ENCODE measurements at places on chromosomes 2 and 18. TPM values are rescaled to one million over a fixed set of nuclear protein-coding genes. Genes with fewer than 3 reads are reported as not detected.

PRKD3 gene
- 21.8 TPM for total RNA-seq

DNA sequence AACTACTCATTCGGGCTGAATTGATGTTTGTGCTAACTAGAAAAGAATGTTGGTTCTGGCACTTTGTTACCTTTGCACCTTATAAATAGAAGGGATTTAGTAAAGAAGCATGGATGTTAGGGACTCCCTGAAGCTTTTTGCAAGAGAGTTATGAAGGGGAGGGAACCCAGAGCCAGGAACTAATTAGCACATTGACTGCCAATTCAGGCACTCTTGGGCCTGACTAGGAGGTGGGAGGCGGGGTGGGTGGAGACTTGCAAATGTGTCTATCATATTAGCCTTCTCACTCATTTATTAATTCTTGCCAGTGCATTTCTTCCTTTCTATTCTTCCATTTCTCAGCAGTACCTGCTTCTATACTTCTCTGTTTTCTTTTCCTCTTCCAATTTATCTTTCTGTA is 1022.4 kb downstream of the TMEM182 start:
- H3K4me1 ChIP-seq: no peaks in the 10 kb centered on the region
- no peaks in the 10 kb centered on the region for H3K36me3 ChIP-seq
- H3K27me3 ChIP-seq: no peaks in the 10 kb centered on the region
- no peak overlapping the region for H3K27ac ChIP-seq
- no peak overlapping the region for H3K4me3 ChIP-seq

DNA sequence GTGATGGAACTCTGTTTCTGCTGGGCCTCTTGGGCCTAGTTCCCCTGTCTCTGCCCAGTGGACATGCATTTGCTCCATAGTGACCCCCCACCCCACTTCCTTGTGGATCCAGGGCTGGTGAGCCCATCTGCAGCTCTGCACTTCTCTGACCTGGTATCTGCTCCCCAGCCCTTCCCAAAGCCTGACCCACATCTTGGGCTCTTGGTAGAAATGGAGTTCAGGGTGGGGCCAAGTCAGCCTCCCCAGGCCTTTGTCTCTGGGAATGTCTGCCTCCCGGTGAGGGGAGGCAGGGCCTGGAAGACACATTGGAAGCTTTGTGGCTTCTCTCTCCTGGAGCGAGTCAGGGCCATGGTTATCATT is 6.3 kb upstream of the TRAF3IP1 start:
- H3K27ac ChIP-seq: no peak overlapping the region
- no peak for DNase-seq
- H3K36me3 ChIP-seq: no peaks in the 10 kb centered on the region
- no peaks in the 10 kb centered on the region for H3K27me3 ChIP-seq
- H3K4me1 ChIP-seq: no peaks in the 10 kb centered on the region

DNA sequence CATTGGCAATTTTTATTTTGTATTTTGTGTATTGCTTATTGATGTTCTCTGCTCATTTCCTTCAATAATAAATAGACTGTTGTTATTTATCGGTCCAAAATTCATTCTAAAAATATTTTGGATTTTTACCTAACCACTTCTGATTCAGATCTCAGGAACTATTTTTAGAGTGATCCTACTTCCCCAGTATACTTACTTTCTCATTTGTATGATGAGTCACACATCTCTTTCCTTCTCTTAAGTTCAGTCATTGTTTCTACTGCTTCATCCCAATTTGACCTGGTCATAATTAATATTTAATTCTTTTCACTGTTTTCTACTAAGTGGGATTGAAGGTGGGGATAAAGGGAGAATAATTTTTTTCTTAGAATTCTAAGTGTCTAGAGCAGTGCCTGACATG is 75.1 kb downstream of the AGPS start:
- H3K4me3 ChIP-seq: no peak overlapping the region
- H3K36me3 ChIP-seq: no peaks in the 10 kb centered on the region
- H3K27me3 ChIP-seq: no peaks in the 10 kb centered on the region
- DNase-seq: no peak
- no peaks in the 10 kb centered on the region for H3K4me1 ChIP-seq

- DNase-seq: no peak
- no peaks in the 10 kb centered on the region for H3K27me3 ChIP-seq
- H3K4me3 ChIP-seq: peak overlapping the region; percentile 54
Observed at GRCh38 chr2:25340181-25340921, 1.4 kb downstream of the DNMT3A start.

- peaks cover 5% of the 10 kb centered on the region for H3K27me3 ChIP-seq
- H3K36me3 ChIP-seq: no peaks in the 10 kb centered on the region
- H3K27ac ChIP-seq: no peak overlapping the region
Observed at GRCh38 chr2:31236433-31237205, 2.7 kb downstream of the EHD3 start.

DNA sequence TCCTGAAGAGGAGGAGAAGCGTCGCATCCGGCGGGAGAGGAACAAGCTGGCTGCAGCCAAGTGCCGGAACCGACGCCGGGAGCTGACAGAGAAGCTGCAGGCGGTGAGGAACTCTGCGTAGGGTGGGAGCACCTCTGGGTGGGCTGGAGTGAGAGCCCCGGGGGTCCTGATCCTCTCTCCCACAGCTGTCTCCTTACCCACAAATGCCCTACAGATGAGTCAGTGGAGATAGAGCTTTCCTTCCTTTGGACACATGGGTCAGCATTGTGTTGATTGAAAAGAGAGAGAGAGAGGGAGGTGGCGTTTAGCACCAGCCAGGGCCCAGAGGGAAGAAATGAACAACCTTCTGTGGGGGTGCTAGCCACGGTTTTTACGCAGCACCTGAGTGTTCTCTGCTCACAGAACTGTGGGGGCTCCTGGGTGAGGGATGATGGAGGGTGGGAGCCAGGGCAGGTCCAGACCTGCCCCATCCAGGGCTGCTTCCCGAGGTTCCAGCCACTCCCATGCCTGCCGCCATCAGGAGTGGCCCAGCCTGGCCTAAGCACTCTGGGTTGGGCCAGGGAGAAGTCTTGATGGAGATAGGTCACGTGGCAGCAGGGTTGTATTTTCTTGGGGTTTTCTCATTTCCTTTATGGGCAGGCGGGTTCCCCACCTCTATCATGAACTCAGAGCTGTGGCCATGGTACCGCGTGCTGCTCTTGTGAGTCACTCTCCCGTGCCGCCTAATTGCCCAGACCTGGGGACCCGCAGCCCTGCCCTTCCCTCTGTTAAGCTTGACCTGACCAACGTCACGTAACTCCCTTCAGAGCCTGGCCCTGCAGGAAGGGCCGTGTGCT is 16.3 kb downstream of the FOSL2 start:
- no peak overlapping the region for H3K4me3 ChIP-seq
- DNase-seq: no peak

DNA sequence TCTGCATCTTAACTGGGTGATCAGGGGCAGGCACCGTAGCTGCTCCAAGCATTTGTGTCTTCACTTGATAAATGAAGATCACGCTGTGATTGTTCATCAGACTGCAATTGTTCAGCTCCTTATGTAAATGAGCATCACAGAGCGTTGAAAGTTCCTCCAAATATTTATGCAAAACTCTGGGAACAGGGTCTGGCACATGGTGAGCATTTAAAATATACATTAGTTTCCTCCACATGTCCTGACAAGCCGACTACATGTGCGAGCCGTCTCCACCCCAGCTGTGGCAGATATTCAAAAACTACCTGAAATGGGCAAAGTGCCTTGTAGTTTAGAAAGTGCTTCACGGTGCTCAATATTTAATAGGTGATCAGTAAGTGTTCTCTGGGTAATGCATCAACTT is 175.1 kb upstream of the ID2 start:
- no peaks in the 10 kb centered on the region for H3K27me3 ChIP-seq
- H3K36me3 ChIP-seq: no peaks in the 10 kb centered on the region
- no peak for DNase-seq
- H3K27ac ChIP-seq: no peak overlapping the region
- no peaks in the 10 kb centered on the region for H3K4me1 ChIP-seq
- no peak overlapping the region for H3K4me3 ChIP-seq

- H3K27me3 ChIP-seq: no peaks in the 10 kb centered on the region
- no peaks in the 10 kb centered on the region for H3K36me3 ChIP-seq
- peaks cover 40% of the 10 kb centered on the region for H3K4me1 ChIP-seq
- H3K27ac ChIP-seq: peak overlapping the region; percentile 55
- H3K4me3 ChIP-seq: no peak overlapping the region
- no peak for DNase-seq
Observed at GRCh38 chr2:64770137-64770780, 116.5 kb upstream of the SERTAD2 start.

Measured in Panc1 (cell line).